HEK293T (cell line): ENCODE measurements at places on chromosomes 16 and 17.

GRCh38 chr16:28192806-28193529 lies 18.8 kb downstream of the XPO6 start:
- DNase-seq, result no peak

DNA sequence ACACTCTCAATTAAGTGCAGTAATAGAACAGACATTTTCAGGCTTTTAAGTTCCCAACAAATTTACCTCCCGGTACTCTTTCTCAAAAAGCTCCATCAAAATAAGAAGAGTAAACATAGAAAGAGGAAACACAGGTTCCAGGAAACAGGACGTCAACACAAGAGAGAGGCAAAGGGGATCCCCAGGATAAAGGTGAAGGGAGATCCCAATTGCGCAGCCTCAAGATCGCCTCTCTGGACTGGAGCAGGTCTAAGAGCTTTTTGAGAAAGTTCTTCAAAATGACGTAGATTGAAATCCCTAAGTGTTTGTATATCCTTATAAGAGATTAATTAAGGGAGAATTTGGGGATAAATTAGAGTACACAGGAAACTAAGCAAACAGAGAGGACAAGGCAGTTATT lies 3.9 kb upstream of the FXR2 start:
- DNase-seq, result no peak

GRCh38 chr16:81456523-81457325 lies 12.1 kb downstream of the CMIP start:
- DNase-seq, result no peak

DNA sequence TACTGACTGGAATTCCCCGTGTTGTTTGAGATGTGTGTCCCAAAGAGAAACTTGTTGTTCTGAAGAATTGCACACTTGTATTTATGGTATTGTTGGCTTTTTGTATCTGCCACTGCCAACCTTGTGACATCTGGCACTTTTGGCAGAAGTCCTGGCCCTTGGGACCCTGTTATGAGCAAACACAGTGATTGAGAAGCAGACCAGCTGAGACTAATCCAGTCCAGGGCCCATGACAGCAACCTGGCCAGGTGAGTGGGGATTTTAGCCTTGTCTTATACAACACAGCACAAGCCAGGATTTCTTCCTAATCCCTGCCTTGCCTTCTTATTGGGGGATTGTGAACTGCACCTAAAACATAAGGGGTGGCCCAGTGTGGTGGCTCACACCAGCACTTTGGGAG lies 80.0 kb downstream of the NTN1 start:
- no peak for DNase-seq

DNA sequence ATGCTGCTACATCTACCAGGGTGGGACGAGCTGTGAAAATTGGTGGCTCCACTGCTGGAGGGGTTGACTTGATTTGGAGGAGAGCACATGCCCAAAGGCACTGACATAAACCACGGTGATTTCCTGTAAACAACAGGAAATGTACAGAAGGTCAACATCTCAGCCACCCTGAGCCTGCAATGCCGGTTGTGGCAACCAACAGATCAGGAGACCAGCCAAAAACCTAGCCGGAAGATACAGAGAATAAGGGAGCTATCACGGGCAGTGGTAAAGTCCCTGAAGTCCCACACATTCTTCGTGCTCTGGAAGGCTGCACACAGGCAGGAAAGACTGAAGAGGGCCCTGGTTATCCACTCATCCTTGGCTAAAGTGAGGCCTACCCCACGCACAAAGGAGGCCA lies 56.2 kb downstream of the ADCY9 start:
- no peak for DNase-seq

DNA sequence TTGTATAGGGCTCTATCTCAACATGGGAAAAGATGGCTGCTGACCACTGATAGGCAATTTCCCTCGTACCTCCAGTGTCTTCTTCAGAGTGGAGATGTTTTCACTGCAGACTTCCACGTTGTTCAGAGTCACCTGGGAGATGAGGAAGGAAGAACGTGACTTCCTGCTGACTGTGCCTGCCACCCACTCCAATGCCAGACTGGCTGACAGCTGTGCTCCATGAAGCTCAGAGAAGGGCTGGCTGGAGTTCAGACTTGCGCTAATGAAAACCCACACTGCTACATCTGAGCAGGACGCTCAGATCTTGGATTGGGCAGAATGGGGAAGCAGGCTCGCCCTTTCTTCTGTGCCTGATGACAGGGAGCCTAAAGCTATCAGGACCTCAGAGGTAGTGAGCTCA lies 33.1 kb downstream of the COG4 start:
- DNase-seq, result no peak

GRCh38 chr17:32504166-32504990 lies 17.6 kb downstream of the CDK5R1 start:
- no peak for DNase-seq

GRCh38 chr17:44707755-44708400 lies 587 bp upstream of the DBF4B start:
- no peak for DNase-seq

DNA sequence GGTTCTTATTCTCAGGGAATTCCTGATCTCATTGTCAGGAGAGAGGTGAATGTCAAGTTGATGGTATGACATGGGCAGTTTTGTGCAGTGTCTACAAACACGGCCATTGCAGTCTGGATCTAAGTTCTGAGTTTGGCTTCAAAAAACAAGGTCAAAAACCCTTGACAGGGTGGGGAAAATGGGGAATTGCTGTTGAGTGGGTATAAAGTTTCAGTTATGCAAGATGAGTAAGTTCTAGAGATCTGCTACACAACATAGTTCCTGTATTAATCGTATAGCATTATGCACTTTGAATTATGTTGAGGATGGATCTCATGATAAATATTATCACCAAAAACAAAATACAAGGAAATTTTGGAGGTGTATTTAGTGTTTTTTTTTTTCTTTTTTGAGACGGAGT lies 36.6 kb upstream of the CARMIL2 start:
- no peak for DNase-seq

GRCh38 chr16:58042001-58042885 lies 16.7 kb downstream of the MMP15 start:
- no peak for DNase-seq

DNA sequence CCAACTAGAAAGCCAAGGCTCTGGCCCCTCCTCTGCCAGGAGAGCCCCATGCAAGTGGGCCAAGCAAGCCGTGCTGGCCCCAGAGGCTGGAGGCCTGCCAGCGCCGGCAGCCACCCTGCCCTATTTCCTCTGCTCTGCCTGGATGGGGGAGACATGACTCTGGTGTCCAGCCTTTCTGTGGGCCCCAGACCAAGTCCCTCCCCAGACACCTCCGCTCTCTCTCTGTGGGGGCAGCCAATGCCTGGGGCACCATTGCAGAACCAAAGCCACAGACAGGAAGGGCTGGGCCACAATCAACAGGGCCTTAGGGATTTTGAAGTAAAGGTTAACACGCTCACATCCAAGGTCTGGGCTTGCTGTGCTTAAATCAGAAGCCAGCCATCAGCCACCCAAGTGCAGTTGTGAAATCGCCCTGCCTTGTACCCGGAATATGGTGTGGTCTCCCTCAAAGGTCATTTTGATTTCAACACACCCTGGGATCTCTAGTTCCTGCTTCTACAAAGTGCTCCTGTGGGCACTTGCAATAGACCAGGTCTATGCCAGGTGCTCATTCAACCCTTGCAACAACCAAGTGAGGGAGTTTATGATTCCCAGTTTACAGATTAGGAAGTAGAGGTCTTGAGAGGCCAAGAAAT lies 63.5 kb upstream of the TEX2 start:
- no peak for DNase-seq

- DNase-seq, result no peak
Observed at GRCh38 chr16:64489449-64489848, 632.4 kb downstream of the CDH11 start.

GRCh38 chr17:290626-291025 lies 62.0 kb downstream of the RPH3AL start:
- DNase-seq, result no peak

DNA sequence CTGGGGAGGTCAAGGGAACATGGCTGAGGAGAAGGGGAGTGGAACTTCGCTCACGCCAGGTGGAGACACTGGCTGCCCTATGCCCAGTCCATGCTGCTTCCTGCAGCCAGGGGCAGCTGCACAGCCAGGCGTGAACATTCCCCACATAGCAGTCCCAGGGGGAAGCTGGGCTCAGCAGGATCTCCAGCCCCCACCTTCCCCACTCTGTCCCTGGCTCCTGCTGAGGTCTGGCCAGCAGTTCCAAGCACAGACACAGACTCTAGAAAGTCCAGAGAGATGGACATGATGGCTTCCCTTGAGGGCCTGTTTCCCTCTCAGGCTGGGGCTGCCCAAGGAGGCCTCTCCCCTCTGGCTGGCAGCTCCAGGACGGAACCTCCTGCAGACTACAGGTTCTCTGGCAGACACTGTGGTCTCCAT lies 9.3 kb downstream of the JUP start:
- DNase-seq, result no peak

DNA sequence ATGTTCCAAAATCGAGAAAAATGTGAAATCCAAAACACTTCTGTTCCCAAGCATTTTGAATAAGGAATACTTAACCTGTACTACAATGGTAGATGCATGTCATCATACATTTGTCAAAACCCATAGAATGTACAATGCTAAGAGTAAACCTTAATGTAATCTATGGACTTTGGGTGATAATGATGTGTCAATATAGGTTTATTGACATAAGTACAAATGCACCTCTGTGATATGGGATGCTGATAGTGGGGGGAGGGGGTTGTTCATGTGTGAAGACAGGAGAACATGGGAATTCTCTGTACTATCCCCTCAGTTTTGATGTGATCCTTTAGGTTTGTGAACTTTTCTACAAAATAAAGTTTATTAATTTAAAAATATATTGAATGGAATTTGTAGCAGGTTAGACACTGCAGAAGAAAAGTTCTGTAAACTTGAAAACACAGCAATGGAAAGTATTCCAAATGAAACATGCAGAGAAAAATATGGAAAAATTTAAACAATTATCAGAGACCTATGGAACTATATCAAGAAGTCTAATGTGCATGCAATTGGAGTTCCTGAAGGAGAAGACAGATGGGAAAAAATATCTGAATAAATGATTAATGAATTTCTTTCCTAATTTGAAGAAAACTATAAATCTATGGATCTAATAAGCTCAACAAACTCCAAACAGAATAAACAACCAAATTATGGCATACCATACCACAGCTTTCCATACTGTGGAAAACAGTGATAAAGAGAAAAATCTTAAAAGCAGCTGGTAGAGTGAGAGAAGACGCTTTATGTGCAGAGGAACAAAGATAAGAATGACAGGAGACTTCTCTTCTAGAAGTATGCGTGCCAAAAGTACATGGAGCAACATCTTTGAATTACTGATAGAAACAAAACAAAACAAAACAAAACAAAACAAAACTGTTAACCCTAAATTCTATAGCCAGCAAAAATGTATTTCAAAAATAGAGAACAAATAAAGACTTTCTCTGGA lies 34.7 kb upstream of the MSI2 start:
- DNase-seq, result no peak

DNA sequence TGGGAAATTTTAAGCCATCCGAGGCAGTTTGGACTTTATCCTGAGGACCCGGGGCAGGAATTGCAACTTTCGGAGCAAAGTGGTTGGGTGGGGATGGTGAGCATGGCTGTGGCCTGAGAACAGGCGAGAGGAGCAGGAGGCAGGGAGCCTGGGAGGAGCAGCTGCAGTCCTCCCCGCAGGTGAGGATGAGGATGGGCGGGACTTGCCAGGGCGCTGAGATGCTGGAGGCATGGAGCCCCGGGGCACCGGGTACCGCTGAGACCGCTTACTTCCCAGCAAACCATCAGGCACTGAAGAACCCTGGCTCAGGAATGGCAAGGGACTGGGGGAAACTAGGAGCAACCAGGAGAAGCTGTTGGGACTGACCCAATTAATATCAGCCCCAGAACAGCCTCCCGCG lies 210.8 kb downstream of the GSG1L start:
- no peak for DNase-seq

- no peak for DNase-seq
Observed at GRCh38 chr17:16197276-16197675, 18.1 kb downstream of the NCOR1 start.

DNA sequence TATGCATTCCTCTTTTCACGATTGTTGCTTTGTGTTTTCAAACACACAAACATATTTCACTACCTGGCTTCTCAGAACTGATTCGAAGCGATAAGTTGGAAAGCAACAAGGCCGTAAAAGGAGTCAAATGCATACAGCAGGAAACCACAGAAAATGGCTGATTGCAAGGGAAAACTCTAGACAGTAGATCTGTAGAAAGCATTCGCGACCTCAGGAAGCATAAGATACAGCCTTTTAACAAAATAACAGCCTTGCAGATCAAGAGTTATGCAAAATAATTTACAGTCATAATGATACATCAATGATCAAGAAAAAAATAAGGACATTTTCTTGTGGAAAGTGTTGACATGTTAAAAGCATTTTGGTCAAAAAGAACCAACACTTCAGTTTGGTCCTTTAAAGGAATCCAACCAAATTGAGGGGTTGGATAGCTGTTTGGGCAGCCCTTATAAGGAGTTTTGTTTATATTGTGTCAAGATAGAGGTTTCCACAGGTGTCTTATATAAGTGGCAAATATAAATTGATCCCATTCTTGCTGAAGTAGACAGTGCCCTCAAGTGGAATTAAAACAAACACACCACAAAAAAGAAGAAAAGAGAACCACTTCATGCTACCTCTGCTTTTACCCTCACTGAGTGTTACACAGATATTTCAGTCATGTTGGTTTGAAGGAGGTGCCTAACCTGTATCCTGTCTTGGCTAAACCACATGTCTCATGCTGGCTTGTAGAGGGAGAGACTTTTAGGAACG lies 5.5 kb downstream of the CYLD start:
- no peak for DNase-seq

DNA sequence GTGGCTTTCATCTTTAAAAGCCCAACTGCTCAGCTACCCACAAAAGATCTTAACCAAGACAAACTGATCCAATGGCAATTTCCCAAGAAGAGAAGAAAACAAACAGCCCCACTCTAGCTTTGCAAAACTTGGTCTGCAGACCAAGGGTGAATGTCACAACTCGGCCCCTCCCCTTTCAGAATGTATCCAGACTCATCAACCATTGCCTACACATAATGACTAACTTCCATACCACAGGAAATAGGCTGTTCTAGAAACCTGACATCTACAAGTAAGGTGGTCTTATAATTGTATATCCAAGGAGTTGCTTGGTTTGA lies 16.0 kb downstream of the DCUN1D3 start:
- DNase-seq, result no peak

- DNase-seq, result no peak
Observed at GRCh38 chr17:34291721-34292348, 6.3 kb downstream of the CCL11 start.
